ENCODE measurements at places on chromosomes 16 and 17.

- DNase-seq = no peak
These were observed 25.8 kb downstream of the CUEDC1 start for GRCh38 chr17:57929386-57929785.

- DNase-seq = no peak
These were observed 40.8 kb upstream of the MEAK7 start for GRCh38 chr16:84545114-84545737.

- no peak for DNase-seq
These were observed 169.5 kb downstream of the AHSP start for GRCh38 chr16:31696968-31697743.

DNA sequence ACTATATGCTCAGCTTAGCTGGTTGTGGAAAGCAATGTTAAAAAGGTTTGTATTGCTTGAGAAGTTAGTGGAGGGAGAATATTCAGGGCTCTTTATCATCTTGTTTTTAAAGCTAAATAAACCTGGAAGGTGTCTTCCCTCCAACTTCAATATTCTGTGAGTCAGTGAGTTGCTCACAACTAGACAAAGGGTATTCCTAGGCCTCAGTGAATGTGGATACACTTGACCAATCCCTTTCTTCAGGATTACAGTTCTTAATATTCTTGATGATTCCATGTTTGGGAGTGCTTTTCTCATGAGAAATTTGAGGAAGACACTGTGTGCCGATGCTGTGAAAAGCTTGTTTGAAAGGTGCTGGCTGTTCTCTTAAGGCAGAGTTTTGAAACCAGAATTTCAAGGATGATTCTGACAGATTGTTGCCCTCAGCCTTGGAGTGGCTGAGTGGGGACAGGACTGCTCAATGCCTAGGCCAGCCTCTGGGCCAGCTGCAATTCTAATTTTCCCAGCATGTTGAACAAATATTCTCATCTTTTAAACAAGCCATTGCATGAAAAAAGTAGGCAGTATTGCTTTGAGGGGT is 30.1 kb downstream of the MAP2K4 start:
- no peak for DNase-seq

DNA sequence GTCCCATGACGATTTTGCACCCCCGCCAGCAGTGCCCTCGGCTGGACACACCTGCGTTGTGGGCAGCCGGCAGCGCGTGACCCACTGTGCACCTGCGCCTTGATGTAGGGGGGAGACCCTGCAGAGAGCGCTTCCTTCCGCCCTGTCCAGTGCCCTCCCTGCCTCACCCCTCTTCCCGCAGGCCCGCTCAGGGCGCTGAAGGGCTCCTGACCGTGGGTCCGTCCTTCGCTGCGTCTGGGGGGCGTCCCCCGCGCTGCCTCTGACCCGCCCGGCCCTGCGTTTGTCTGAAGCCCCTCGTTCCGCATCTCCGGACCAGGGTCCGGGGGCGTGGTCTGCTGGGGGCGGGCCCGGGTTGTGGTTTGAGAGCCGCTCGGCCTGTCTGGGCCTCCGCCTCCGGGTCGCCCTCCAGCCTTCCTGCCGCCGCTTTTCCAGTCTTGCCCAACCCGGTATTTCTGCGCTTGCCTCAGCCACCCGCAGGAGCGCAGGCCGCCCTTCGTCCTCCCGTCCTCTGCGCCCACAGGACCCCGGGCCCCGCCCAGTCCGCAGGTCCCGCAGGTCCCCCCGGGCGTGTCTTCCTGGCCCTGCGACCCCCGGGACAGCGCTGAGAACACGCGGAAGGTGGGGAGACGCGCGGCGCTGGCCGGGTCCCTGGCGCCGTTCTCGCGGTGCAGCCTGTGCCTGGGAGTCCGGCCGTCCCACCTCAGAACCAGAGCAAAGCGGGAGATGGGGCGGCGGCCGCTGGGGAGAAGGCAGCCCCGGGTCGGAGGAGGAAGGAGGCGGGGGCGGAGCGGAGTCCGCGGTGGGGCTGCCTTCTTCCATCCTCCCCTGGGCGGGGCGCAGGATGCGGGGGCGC is 4.0 kb upstream of the IL17C start:
- DNase-seq = peak; percentile 61

- DNase-seq = peak; percentile 57
These were observed 13.2 kb upstream of the CLUH start for GRCh38 chr17:2724784-2725164.

All from right forelimb (tissue), 1 donor.